NCI-H1694 (cell line): ENCODE measurements at places on chromosomes 11 and 22.

- DNase-seq, result no peak
Measured at GRCh38 chr22:36162127-36163034, 1.8 kb upstream of the APOL3 start.

GRCh38 chr11:124081483-124081882 lies 33.8 kb upstream of the VWA5A start:
- DNase-seq, result no peak

DNA sequence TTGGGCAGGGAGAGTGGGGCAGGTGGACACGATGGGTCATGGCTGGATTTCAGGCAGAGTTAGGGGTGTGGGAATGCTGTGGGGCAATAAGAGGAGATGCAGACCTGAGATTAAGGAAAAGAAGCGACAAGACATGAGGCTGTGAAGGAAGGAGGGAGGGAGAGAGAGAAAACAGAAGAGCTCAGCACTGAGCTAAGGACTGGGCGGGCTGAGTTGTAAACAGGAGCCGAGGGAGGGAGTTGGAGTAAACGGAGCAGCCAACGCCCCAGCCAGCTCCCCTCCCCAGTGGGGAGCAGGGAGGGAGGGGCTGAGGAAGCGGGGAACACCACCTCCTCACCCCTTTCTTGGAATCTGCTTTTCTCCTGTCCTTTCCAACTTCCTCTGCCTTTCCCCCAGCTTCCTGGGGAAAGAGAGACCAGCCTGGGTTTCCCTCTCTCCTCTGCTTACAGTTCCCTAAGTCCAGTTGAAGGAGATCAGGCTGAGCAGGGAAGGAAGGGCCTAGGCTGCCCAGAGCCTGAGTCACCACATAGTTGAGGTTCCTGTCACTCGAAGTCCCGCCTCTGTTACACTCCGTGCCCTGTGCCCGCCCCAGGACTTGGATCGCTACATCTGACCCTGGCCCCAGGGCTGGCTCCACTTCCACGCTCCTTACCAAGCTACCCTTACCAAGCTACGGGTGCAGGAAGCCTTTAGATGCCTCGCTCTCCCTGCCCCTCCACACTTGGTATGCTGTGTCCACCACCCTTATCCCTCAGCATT lies 6.7 kb upstream of the AHNAK start:
- no peak for DNase-seq

DNA sequence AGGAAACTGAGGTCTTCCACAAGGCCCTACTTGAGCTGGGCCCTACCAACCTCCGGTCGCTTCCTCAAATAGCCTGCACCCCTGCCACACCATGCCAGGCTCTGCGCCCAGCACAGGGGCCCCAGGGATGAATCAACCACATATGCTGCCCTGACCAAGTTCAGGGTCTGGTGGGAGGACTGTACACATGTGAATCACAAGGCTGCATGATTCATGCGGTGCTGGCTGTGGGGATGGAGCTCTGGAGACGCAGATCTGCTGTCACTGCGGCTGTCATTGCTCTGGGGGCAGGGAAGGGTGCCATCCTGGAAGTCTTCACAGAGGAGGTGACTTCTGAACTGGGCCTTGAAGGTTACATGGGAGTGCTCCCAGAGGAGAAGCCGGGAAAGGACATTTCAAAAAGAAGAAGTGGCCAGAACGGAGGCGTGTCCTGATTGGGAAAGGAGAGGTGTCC lies 21.5 kb downstream of the CYTH4 start:
- no peak for DNase-seq

- DNase-seq, result no peak
Measured at GRCh38 chr22:26906464-26906863, 249.1 kb downstream of the MIAT start.

GRCh38 chr11:23359297-23359696 lies 499.0 kb upstream of the CCDC179 start:
- no peak for DNase-seq

- DNase-seq, result no peak
Measured at GRCh38 chr22:47772864-47773263, 1010.4 kb downstream of the TBC1D22A start.

DNA sequence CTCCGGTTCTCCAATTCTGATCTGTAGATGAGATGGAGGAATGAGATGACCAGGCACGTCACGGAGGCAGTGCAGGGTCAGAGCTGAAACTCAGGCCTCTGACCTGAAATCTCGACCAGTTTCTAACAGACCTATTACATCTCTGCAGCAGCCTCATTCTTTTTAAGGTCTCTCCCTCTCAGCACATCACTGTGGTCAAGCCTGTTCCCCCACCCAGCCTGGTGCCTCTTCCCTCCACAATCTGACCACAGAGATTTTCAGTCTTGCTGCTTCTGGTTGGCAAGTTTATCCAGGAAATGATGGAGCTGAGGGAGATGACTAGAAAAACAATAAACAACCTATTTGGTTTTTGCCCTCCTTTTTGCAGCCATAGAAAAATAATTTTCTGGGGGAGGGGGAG lies 9.5 kb downstream of the GRAMD1B start:
- DNase-seq, result no peak

DNA sequence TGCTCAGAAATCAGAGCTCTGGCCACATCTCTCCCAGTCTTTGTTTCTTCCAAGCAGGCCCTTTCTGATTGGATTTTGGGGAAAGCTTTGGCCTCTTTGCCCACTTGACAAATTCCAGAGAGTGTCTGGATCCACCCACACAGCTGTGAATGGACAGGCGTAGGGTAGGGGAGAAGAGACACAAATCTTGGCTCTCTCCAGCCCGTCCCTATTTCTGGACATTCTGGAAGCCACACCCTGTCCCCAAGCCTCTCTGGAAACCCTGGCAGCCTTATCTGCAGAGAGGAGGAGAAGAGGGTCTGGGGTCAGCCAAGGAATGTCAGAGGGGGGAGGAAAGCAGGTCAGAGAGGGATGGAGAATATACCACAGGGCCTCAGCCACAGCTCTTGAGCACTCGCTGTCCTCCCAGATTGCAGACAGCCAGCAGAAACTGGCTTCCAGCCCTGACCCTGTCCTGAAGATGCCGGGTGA lies 59.5 kb upstream of the WNT11 start:
- DNase-seq, result no peak

DNA sequence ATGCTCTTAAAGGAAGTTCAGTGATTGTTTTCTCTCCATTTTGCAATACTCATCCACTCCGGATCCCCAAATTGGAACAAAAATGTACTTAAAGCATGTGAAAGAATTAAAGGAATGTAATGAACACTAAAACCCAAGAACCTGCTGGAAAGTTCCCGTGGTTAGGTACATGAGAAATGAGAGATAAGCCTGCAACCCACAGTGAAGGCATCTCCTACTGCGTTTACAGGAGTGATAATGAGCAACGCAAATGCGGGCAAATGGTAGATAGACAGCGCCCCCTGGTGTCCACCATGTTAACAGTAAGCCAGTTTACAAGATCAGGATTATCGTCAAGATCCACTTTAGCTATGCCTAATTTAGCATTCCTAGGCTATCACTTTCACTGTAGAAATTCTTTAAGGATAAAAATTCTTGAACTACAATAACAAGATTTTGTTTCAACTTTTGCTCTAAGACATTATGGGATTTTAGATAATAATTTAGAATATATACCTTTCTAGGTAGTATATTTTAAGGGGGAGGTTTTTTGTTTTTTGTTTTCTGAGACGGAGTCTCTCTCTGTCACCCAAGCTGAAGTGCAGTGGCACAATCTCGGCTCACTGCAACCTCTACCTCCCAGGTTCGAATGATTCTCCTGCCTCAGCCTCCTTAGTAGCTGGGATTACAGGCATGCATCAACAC lies 29.9 kb downstream of the ALG9 start:
- DNase-seq, result peak; percentile 68

- DNase-seq, result no peak
Measured at GRCh38 chr11:70034740-70035365, 43.3 kb upstream of the ANO1 start.

- no peak for DNase-seq
Measured at GRCh38 chr22:33035272-33035863, 22.8 kb downstream of the SYN3 start.

- DNase-seq, result no peak
Measured at GRCh38 chr11:103378931-103379330, 269.7 kb downstream of the DYNC2H1 start.

DNA sequence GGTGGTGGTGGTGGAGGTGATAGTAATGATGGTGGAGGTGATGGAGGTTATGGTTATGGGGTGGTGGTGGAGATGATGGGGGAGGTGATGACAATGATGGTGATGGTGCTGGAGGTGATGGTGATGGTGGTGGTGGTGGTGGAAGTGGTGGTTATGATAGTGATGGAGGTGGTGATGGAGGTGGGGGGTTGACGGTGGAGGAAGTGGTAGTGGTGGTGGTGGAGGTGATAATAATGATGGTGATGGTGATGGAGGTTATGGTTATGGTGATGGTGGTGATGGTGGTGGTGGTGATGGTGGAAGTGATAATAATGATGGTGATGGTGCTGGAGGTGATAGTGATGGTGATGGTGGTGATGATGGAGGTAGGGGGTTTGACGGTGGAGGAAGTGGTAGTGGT lies 16.9 kb upstream of the WNT7B start:
- DNase-seq, result no peak
